Stimulated activated CD8-positive, alpha-beta memory T cell treated with anti-CD3 and anti-CD28 coated beads, Interleukin-2, amount 100 ng/mL, for 48 hours (primary cell): ENCODE measurements at places on chromosomes 1 and 21.

GRCh38 chr1:95643071-95643470 lies 409.1 kb downstream of the RWDD3 start:
- DNase-seq: no peak

DNA sequence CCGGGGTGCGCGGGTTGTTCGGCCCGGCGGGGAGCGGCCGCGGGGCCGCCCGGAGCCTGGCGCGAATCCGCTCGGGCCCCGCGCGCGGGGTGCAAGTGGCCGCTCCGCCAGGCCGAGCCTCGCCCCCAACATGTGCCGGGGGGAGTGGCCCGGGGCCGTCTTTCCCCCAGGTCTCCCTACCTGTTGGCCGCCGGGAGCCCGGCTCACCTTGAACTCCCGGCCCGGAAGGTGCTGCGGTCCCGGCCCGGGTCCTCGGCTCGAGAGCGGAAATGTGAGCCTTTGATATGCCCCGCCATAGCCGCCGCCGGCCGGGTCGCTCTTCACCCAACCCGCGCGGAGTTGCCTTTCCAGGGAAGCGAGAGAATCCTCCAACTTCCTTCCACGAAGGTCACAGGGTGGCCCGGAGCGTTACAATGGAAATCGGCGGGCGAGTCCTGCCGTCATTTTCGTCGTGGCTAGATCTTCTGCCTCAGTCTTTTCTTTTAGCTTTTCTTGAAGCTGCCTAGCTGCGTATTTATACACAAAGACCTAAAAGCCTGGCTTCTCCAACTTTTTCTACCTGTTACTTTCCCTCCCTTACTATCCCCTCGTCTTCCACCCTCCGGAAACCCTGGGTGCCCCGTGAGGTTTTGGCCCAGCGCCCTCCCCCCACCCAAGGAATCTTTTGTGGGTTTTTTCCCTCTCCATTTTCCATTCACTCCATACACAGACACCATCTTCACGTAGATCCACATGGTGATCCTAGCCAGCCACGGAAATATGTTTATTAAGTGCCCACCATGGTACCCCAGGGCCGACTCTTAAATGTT lies 867 bp downstream of the PTGFRN start:
- peak; percentile 9 for DNase-seq

- DNase-seq: no peak
Observed at GRCh38 chr1:56188221-56188620, 391.1 kb downstream of the PLPP3 start.

DNA sequence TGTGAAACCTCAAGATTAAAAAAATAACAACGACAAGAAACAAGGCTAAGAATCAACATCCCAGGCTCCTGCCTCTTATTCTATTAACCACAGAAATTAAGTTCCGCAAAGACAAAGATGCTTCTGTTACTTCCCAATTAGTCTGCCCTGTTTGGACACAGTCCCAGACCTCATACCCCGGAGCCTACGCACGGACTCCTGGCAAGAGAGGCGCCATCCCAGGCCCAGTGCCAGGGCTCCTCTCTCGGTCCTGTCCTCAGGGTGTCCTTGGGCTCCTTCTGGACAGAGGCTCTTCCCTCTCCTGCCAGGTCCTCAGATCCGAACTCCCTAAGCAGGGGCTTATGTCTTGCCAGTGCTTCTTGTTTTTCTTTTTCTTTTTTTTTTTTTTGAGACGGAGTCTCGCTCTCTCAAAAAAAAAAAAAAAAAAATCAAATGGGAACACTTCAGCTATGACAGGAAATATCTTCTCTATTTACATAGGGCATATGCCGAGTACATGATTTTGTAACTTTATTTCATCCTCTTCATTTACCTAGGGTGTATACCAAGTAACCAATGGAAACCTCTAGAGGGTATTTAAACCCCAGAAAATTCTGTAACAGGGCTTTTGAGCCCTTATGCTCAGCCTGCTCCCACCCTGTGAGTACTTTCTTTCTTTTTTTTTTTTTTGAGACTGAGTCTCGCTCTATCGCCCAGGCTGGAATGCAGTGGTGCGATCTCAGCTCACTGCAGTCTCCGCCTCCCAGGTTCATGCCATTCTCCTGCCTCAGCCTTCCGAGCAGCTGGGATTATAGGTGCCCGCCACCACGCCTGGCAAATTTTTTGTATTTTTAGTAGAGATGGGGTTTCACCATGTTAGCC lies 11.7 kb upstream of the ENO1 start:
- DNase-seq: no peak

DNA sequence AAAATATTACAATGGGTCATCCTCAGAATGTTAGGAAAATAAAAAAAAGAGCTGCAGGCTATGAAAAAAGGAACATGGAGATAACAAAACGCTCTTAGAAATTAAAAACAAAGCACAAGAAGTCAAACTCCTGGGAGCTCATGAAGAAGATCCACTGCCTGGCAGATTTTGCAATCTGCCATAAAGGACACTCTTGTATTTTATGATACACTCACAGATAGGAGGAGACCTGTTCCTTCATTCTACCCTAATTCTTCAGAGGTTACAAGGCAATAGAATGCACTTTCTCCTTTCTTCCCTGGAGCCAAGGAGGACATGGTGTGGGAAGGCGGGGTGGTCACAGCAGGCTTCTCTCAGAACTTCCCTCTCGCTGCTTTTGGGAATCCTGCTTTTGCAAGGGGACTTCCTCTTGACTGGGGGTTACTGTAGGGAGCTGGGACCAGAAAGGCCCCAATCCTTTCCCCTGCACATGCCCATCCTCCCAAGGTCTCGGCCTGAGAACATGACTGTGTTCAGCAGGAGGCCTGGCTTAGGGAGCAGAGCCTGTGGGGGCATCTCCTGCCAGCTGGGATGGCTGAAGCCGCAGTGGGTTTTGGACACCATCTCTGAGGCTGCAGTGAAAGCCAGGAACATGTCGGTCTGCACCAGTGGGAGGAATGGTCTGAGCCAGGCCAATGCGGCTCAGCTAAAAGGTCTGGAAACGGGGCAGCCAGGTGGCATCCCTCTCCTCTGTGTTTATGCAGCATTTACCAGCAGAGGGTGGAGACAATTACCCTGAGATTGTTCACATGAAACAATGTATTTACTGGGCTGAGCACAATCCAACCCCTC lies 44.8 kb downstream of the GPR161 start:
- DNase-seq: no peak

DNA sequence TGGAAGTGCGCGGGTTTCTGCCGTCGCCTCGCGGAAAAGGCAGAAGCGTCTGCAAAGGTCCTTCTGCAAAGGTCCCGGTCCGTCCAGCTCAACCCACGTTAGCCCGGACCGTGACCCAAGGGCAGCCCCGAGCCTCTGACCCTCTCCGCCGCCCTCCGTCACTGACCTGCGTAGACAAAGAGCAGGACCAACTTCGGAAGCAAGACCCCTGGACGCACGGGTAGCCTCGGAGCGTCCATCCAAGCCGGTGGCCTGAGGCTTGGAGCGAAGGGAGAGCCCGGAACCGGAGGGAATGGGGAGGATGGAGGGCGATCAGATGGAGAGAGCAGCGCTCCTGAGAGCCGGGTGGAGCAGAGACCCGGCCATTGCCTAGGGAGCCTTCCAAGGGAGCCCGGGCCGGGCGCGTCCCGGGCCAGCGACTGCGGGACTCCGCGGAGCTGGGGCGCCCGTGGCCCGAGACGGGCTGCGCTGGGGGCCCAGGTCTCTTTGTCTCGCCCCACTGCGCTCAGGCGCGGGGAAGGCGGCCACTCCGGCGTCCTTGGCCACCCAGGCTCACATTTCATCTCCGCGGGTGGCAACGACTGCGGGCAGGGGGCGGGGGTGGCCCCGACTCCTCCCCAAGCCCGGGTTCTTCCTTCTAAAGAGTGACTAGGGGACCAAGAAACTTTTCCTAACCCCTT lies at the start of gene CYYR1:
Gene CYYR1, minus strand, starts transcription at position 585 of the 680 bp plus-strand sequence. Its CDS starts 346 bp downstream, at position 239.
- no peak for DNase-seq

- DNase-seq: no peak
Observed at GRCh38 chr1:207181847-207182246, 77.8 kb downstream of the C4BPA start.

DNA sequence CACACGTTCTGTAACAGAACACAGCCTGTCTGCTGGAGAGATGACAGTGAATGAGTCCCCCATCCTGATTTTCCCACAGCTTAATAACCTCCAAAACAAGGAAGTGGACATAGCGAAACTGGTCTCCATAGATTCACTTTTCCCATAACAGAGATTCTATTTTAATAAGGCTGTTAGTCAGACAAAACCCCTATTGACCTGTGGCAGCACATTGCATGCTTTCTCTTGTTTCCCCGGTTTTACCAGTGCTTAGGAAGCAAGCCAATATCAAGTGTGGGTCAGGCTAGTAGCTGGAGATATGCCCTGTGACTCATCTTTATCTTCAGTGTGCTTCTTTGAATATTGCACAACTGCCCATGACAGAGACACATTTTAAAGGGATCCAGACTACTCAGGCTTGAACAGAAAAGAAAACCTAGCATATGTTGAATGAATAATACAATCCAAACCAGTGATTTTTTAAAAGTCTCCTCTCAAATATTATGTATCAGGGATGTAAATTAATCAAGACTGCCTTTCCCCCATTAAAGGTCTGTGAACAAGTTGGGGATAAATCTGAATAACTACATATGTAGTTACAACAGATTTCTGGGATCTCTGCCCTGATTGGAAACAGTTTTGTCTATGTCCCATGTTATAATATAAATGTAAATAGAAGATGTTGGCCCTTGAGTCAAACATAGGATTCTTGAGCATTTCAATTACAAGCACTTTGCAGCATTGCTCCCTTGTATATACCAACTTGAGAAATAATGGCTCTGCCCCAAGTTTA lies 11.9 kb upstream of the CLDN8 start:
- no peak for DNase-seq

GRCh38 chr1:196121181-196121580 lies 487.1 kb downstream of the KCNT2 start:
- DNase-seq: no peak

DNA sequence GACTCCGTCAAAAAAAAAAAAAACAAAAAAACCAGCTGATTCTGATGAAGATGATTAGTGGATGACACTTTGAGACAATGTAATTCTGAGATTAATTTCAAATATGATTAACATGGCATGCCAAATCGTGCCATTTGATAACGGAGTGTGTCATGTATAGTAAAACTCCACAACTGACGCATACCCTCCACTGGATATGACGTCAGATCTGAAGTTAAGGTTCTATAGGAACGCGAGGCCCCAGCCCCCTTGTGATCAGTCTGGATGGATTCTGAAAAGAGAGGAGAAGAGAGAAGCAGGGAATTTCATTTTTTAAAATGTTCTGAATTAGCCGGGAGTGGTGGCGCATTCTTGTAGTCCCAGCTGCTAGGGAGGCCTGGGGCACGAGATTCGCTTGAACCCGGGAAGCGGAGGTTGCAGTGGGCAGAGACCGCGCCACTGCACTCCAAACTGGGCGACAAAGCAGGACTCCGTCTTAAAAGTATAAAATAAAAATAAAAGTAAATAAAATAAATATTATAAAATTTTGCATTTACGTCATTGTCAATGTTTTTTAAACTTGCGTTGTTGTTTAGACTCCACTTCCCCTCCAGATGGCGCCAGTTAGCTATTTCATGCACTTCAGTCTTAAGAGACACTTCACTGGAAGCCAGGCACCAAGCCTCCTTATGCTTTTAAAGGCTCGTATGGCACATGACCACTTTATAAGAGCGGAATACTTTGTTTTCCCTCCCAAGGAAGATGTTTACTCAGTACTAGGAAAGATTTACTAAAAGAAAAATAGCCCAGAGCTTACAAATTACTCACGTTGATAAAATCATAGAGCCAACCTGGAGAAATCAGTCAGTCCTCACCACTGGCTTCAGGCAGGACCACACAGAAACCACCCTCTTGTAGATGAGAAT lies 65.5 kb downstream of the UBE2U start:
- DNase-seq: peak; percentile 32

- no peak for DNase-seq
Observed at GRCh38 chr1:119600976-119601375, 47.1 kb downstream of the ZNF697 start.

DNA sequence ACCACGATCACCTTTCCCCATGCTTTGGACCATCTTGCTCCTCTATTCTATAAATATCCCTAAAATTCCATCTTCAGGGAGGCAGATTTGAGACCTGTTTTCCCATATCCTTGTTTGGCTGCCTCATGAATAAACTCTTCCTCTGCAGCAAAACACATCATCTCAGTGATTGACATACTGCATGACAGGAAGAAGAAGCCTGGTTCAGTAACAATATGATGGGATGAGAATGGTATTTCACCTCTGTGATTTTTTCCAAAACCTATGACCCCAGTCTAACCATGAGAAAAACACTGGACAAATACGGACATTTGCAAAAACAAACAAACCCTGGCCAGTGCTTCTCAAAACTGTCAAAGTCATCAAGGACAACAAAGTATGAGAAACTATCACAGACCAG lies 53.8 kb upstream of the ZSWIM5 start:
- DNase-seq: no peak

DNA sequence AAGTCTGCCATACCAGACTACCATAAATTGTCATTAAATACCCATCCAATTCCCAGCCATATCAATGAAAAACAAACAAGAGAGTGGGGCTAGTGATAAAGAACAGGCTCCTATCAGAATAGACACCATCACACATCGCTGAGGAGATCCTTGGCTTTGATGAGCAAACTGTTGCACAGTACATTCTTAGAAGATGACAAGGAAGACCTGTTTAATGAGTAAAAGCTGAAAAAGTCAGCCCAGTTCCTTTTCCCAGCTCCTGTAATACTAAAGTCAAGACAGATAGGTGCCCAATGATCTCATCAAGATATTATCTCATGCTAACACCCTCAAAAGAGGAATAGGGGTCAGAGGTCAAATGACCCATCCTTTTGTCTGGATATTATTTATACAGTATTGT lies 164.5 kb upstream of the COA6 start:
- DNase-seq: no peak
